ENCODE measurements at places on chromosomes 4 and X.

- no peak for DNase-seq
Observed at GRCh38 chr4:112128452-112128851, 16.8 kb upstream of the FAM241A start.

DNA sequence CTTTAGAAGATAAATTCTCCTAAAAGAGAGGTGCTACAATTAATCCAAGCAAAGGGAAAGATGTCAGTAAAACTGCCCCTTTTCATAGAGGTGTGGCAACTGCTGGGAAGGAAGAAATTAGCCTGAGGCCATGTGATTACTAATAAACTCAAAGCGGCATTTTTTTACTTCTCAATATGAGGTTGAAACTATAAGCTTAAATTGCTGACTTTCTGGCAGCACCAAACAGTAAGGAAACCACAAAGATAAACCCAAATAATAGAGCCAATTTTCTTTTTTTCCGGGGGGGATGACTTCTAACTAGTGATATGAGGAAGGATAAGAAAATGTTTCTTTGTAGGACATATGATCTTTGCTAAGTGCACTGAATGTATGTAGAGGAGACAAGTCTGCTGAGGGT lies 30.9 kb downstream of the AR start:
- DNase-seq: no peak

DNA sequence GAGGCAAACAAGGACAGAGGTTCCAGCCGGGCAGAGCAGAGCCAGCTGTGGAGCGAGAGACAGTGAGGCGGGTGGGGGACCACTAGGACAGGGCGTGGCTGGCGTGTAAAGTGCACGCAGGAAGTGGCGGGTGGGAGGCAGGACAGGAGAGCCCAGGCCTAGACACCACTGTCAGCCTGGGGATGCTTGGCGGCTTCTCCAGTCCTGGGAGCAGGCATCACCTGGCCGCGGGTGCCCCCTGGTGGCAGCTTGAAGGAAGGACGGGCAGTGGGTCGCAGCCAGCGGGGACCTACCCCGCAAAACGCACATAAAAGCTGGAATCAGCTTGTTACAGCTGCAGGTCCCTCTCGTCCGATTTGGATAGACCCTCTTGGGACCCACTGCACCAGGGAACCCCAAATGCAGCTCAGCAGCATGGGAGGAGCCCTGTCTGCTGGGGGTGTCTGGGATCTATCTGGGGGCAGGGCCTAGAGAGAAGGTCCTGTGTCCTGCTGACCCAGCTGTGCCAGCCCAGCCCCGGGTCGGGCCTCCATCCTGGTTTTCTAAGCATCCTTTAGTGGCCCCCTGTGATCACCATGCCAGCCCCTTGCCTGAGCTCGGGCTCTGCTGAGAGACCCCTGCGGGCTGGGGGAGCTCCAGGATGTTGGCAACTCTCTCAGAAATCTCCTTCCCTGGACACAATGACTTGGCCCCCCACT lies 57.7 kb downstream of the WFS1 start:
- DNase-seq: peak; percentile 91

- no peak for DNase-seq
Observed at GRCh38 chr4:112321776-112322684, 24.9 kb downstream of the ALPK1 start.

DNA sequence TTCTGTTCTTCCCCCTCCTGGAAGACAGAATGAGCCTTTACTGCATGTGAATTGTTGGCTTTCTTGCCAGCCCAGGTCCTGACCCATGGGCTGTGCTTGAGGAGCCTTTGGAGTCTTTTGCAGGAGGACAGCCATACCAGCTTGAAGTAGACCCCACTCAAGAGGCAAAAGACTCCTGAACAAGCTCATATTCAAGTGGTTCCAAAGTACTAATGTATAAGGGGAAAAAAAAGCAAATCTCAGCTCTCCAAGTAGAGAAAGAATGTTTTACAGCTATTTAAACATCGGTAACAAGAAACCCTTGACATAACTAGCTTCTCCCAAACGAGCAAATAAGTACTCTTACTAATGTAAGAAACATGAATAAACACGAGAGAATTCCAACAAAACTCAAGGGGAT lies 174.9 kb upstream of the MXRA5 start:
- no peak for DNase-seq

DNA sequence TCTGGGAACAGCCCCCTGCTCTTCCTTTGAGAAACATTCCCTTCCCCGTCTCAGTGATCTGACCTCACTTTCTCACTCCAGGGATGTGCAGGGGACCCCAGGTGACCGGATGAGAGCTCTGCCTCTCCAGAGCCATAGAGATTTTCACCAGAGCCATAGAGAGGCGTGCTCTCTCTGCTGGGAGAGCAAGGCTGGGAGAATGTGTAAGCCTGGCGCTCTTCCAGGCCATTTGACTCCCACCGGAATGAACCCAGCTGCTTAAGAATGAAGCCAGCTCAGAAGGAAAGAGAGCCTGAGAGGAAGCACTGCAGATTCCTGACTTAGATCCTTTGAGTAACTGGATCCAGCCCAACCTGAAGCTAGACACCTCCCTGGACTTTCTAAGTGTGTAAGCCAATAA lies 106.4 kb downstream of the DHX15 start:
- no peak for DNase-seq

DNA sequence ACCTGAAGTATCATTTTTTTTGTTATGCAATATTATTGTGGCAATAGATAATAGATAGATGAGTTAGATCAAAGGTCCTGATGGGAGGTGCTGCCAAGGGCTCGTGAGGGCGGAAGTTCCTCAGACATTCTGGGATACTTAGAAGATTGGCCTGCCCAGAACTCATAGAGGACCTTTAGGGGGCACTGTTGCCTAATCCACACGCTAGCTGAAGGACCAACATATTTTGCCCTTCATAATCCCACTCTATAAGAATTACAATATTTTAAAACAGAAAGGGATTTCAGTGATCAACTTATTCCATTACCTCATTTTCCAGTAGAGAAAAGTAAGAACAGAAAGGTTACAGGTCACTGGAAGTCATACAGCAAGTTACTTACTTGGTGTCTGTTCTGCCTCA lies 22.9 kb upstream of the COX7B2 start:
- DNase-seq: no peak

GRCh38 chrX:71253253-71254091 lies 468 bp downstream of the ZMYM3 start:
- DNase-seq: peak; percentile 68

- DNase-seq: no peak
Observed at GRCh38 chr4:80097400-80098177, 24.6 kb upstream of the ANTXR2 start.

- DNase-seq: no peak
Observed at GRCh38 chr4:173436149-173436579, 37.2 kb upstream of the SCRG1 start.

DNA sequence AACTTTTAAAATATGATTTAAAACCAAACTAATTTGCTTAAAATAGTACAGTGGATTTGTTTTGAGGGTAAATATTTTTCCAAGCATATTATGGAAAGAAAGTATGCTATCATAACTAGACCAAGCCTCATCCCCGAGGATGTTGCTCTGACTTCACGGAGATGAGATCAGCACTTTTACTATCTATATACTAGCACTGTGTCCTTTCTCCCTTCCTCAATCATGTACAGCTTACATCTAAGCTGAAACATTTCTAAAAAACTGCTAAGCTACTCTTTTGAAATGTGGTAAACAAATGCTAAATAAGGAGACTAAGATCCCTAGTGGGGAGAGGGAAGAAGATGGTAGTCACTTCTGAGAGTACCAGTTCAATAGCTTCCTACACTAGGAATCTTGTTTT lies 23.8 kb downstream of the AMMECR1 start:
- DNase-seq: no peak

DNA sequence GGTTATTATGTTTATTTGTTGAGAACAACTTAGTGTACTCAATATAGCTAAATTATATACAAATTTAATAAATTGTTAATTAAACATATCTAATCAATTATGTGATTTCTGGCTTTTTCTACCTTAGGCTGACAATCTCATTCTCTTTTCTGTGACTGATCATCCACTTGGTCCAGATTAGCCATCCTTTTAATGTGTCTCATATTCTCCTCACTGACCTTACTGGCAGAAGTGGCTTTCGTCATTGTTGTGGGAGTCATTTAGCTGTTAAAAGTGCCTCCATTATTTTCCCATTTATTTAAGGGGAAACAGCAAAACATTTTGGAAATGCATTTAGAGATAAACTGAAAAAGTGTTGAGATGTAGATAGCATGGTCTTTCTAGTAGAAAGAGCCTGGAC lies 172.2 kb downstream of the CCSER1 start:
- DNase-seq: no peak

DNA sequence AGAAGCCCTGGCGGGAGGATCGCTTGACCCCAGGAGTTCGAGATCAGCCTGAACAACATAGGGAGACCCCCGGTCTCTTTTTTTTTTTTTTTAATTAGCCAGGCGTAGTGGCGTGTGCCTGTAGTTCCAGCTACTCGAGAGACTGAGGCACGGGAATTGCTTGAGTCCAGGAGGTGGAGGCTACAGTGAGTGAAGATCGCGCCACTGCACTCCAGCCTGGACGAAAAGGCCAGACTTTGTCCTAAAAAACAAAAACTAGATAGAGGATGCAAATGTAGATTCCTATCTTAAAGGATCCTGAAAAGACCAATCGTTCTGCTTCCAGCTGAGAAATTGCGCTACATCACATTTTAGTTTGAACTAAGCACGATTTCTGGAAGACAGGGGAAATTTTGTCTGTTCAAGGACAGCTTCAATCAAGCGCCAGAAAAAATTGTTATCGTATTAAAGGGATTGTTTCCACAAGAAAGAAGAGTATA lies 627 bp upstream of the HSD17B11 start:
- no peak for DNase-seq

DNA sequence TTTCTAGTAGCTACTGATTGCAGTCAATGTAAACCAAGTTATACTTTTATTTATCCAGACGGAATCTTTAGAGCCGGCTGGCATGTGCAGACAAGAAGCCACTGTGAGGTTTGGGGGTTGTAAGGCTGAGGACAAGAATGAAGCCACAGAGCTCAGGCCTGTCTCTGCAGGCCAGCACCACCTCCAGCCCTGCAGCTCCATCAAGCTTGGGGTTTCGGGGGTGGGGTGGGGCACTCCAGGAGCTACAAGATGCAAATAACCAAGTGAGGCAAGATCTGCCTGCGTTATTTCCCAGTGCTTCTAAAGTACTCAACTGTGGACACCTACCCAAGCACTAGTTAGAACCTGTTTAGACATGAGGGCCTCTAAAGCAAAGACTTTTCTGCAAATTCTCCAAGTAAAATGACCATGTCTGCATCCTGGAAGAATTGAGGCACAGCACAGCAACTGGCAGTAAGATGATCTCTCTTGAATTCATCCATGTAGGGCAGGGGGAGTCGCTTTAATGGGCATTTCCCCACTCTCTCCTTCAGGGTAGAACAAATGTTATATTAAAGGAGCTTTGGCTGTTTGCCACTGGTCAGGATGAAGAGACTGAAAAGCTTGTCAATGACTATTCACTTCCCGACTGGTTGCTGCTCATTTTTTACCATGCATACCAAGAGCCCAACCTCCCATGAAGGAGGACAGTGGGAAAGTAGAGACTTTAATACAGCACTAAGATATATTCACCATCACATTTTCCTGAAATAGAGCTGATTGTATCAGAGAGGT lies 222.5 kb downstream of the MGST2 start:
- DNase-seq: peak; percentile 73

- no peak for DNase-seq
Observed at GRCh38 chr4:105709081-105709450, 482 bp downstream of the GSTCD start.

DNA sequence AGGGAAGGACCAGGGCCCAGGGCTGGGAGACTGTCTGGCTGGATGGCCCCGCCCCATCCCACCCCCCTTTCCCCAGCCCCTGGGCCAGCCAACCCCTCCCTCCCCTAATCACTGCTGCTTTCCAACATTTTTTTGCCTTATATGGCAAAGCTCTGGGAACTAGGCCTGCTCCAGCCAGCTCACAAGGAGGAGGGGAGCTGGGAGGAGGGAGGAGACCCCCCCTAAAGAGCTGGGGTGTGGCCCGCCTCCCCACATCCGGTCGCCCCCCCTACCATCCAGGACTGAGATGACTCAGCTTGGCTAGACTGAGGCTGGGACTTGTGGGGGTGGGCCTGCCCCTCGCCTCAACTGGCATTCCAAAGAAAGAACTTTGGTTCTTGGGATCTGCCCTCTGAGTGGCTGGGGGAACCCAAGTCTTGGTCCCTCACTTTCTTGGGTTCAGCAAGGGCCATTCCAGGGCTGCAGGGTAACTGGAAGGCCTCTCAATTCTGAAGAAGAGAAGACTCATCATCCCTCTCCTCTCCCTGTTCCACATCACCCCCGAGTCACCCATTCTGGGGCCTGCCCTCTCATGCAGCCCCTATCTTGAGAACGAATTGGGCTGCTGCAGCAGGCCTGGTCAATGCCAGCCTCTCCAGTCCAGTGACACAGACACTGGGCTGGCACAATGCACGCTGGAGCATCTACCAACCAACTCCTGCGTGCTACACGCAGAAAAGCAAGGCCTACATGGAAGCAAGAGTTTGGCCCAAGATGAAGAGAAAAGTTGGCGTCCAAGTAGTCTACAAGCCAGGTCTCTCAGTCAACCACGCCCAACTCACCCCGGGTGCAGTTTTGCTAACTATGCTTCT lies 4.8 kb downstream of the FLNA start:
- peak; percentile 86 for DNase-seq

DNA sequence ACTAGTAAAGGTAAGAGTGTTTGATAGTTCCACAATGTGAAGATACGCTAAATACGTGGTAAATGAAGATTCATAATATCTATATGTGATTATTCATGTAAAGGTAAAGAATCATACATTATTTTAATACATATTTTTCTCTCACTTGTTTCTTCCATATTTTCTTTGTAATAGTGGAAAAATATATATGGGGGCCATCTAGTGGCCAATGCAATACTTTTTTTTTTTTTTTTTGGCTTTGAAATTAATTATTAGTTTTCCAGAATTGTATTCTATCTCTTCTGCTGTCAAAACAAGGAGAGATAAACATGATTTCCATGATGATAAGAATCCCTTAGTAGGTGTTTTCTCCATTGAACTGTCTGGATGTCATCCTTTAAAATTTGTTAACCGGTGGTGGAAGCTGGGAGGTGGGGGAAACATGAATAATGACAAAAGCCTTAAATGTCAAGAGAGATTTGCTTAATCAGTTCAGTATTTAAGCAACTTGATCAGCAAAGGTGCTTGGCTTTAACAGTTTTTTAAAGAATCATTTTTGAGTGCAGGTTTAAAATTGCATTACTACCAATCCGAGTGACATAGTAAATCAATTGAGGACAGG lies 508.7 kb upstream of the HTR2C start:
- DNase-seq: no peak

GRCh38 chr4:176611381-176611780 lies 181.3 kb downstream of the VEGFC start:
- no peak for DNase-seq

DNA sequence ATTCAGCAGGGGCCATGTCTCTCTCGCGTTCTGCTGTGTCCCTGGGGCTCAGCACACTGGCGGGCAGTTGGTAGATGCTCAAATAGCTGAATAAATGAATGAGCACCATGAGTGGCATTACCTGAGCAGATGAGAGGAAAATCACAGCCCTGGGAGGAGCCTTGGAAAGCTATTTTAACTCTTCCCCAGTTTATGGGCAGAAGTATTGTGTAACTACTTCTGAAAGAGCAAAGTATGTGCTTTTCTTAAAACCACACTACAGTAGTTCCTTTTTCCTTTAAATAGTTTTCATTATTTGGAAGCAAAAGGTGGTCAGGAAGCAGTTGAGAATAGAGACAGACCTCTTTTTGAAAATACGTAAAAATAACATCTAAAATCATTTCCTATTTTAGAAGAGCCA lies 3.0 kb upstream of the PLAC1 start:
- DNase-seq: no peak

All from upper lobe of right lung (tissue), 1 donor.